ENCODE measurements at places on chromosomes 5 and 9.

GRCh38 chr9:12818431-12819000 lies 43.7 kb downstream of the LURAP1L start:
- no peak for DNase-seq

GRCh38 chr5:14492331-14492964 lies 89.1 kb upstream of the OTULINL start:
- DNase-seq: no peak

GRCh38 chr5:31921852-31922305 lies 252.2 kb downstream of the GOLPH3 start:
- no peak for DNase-seq

GRCh38 chr5:84983093-84983492 lies 598.4 kb upstream of the EDIL3 start:
- DNase-seq: no peak

GRCh38 chr5:145548097-145548496 lies 287.0 kb downstream of the PRELID2 start:
- DNase-seq: no peak

DNA sequence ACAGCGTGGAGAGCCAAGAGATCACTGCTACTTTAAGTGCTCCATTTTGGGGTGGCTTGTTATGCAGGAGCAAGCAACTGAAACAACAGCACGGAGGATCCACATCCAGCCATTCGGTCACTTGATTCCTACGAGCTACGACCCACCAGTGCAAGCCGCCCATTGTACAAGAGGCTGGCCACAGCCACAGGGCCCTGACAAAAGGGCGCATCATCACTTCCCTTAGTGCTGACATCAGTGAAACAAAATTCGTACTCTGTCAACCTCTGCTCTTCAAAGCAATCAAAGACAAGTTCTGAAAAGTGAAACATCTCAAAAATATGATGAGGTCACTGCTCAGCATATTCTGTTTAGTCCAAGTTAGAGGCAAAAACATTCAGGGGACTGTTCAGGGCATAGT lies 168.4 kb downstream of the GADD45G start:
- DNase-seq: no peak

DNA sequence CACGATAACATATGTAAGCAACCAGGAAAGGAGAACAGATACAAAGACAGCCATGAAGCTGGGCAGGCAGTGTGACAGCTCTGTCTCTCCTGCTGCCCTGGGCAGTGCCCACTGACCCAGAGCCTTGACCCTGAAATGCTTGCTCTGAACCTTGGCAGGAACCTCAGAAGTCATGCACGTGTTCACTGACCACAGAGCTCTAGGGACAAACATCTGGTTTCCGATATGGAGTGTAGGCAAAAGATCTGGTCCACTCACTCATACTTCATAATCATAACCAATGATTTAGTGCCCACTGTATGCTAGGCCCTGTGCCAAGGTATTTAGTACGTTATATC lies 102.6 kb downstream of the FSTL4 start:
- DNase-seq: no peak

GRCh38 chr5:61886214-61886613 lies 419.8 kb upstream of the KIF2A start:
- DNase-seq: no peak

GRCh38 chr9:99039505-99040182 lies 65.3 kb upstream of the TGFBR1 start:
- no peak for DNase-seq

- no peak for DNase-seq
Observed at GRCh38 chr9:87763286-87763685, 37.4 kb downstream of the CTSL start.

DNA sequence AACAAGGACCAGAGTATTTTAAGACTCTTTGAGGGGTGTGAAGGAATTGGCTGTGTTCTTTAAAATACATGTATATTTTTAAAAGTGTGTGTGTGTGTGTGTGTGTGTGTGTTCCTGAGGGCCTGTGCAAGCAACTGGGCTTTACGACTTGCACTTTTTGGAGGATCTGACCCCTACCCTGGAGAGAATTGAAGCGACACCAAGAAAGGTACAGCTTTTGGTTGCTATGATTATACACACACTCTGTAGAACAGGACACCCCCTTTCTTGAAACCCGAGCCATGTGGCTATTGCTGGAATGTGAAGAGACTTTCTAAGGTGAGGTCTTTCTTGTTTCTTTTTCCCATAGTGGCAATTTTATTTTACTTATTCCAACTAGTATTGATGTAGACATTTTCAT lies 988 bp downstream of the SHISAL2B start:
- DNase-seq: no peak

DNA sequence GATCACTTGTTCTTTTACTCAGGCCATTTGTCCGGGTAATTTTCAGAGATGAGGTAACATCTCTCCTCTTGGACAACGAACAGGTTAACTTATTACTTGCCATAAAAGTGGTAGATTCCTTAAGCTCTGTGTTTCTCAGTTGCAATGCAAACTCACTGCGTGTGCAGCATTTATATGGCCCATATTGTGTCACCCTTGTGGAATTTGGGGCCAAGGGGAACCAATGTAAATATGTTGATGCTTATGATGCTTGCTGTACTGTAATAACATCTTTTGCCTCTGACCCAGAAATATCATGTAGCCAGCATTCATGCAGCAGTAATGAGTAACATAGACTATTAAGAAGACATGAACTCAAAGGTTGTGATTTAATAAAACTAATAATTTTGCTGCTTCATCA lies 175.8 kb downstream of the ADAMTS6 start:
- no peak for DNase-seq

DNA sequence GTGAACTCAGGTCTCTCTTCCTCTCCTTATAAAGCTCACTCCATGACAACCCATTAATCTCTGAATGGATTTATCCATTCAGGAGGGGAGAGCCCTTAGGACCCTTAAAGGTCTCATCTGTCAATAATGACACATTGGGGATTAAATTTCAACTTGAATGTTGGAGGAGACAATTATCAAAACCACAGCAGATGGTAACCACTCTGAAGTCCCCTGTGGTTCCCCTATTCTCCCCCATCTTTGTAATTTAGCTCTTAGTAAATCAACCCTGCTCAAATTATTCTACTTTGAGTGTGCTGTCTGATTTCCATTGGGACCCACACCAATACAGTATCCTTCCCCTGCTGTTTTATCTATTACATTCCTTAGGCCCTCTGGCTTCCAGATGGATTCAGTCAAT lies 72.0 kb upstream of the RAI14 start:
- DNase-seq: no peak

- DNase-seq: no peak
Observed at GRCh38 chr5:79285833-79286232, 49.9 kb downstream of the JMY start.

DNA sequence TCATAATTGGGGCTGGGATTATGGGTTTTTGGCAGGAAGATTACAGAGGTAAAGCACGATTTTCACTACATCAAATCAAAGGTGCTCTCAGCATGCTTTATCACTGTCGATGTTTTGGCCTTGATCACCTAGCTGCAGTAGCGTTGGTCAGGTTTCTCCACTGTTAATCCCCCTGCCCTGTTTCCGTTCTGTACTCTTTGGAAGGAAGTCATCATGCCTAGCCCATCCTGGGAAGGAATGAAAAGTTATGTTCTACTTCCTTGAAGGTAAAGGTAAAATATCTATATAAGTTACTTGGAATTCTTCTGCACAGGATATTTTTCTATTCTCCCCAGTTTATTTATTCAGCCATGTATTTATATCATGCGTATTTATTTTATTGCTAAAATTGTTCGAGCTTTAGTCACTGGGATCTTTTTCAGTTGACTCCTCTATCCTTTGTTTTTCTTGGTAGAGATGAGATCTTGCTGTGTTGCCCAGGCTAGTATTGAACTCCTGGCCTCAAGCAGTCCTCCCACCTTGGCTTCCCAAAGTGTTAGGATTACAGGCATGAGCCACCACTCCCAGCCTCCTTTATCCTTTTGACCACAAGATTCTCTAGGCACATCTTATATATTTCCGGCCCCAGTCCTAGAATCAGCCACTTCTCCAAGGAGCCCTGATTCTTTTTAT lies 25.3 kb downstream of the FAF2 start:
- DNase-seq: no peak

GRCh38 chr5:139958432-139959148 lies 84.5 kb downstream of the NRG2 start:
- DNase-seq: no peak

- DNase-seq: no peak
Observed at GRCh38 chr5:142530904-142531303, 155.0 kb downstream of the FGF1 start.

DNA sequence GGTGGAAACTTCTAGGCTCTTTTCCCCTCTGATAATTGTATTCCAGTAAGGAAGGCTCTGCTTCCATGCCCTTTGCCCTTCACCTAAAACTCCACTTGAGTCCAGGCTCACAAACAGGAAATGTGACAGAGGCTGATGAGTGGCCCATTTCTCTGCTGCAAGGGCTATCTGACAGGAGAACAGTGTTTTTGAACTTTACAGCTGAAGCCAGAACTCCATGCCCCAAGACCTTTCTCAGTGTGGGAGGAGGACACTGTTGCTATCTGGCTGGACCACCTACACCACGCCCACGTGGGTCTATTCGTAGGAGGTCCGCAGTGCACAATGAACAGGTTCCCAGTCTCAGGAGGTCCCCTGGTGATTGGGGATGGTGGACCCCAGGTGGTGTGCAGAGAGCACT lies 13.6 kb downstream of the GGTA1 start:
- DNase-seq: no peak

DNA sequence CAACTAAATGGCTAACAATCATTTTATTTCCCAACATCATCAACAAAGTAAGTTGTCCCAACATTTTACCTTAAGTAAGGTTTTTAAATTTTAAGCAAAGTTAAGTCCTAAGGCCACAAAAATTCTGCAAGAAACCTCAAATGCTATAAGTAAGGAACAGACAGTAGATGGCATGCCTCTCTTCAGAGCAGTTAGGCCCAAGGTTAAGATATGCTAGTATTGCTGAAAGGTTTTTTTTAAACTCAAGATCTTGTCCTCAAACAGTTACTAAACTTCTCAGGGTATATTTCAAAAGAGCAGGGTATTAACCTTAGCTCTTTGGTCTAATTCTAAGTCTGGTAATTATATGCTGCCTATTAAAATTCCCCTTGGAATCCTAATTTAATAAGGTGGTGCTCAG lies 35.1 kb downstream of the PJA2 start:
- no peak for DNase-seq

DNA sequence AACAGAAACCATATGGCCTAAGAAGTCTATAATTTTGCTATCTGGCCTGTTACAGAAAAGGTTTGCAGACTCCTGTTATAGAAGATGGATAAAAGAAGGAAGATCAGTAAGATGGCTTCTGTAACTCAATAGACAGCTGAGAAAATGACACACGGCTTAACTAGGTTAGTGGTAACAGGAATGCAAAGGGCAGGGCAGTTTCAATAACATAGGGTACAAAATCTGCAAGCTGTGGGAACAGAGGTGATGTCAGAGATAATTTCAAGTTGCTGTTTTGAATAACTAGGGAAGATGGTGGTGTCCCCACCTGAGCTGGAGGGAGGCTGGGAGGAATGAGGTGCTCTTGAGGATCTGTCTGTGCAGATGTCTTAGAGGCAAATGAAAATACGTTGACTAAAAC lies 106.5 kb downstream of the GLIS3 start:
- DNase-seq: no peak

DNA sequence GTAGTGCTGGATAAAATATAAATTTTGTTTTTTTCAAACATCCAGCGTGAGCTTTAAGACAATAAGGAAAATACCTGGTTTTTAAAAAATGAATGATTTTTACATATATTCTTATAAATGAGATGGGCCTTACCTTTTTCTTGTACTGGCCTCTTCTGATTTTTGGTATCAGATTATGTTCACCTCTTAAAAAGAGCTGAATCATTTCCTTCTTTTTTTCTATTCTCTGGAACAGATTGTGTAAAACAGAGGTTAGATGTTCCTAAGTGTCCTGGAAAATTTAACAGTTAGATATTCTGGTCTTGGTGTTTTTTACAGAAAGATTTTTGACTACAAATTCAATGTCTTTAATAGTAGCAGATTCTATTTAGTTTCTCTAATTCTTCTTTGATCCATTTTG lies 74.6 kb downstream of the NDUFAF2 start:
- no peak for DNase-seq

GRCh38 chr5:108003178-108003577 lies 332.4 kb upstream of the EFNA5 start:
- no peak for DNase-seq

DNA sequence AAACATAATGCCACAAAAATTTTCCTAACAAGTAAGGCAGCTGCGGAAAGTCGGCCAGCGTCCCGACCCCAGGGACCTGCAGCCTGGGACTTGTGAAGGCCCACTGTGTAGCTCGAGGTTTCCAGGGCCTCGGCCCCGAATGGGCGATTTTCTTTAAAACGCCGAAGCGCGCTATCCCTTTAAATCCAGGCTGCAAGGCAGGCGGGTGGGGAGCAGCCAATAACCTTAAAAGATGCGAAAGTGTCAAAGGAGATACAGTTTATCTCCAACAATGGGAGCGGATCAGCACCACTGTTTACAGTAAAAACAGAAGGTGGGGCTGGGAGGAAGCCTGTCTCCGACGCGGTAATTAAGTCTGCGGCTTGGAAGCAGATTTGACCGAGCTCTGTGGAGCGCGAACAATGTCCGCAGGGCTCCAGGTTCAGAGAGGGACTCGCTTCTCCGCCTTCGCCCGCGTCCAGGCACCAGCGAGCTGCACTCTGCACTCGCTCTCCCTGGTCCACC lies 1.7 kb upstream of the ZSWIM6 start:
- no peak for DNase-seq

GRCh38 chr5:34620185-34620584 lies 35.9 kb upstream of the RAI14 start:
- no peak for DNase-seq

DNA sequence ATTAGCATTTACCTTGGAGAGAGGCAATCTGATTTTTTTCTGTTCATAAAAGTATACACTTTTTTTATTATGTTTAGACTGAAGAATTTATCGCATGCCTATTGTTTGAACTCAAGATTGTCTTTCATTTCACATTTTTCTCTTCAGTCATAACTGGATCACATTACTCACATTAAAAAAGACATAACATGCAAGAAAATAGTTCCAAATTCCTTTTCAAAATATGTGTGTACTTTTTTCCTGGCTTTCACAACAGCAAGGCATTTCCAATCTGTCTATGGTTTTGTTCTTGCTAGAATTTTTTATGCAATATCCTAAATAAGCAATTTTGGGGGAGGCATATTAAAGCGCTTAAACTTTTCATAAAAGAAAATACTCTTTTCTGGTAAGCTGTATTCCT lies 21.2 kb downstream of the FTMT start:
- no peak for DNase-seq

GRCh38 chr5:37501152-37501551 lies 122.0 kb downstream of the WDR70 start:
- no peak for DNase-seq
